Urothelium cell line (cell line): ENCODE measurements at places on chromosomes 4 and X.

DNA sequence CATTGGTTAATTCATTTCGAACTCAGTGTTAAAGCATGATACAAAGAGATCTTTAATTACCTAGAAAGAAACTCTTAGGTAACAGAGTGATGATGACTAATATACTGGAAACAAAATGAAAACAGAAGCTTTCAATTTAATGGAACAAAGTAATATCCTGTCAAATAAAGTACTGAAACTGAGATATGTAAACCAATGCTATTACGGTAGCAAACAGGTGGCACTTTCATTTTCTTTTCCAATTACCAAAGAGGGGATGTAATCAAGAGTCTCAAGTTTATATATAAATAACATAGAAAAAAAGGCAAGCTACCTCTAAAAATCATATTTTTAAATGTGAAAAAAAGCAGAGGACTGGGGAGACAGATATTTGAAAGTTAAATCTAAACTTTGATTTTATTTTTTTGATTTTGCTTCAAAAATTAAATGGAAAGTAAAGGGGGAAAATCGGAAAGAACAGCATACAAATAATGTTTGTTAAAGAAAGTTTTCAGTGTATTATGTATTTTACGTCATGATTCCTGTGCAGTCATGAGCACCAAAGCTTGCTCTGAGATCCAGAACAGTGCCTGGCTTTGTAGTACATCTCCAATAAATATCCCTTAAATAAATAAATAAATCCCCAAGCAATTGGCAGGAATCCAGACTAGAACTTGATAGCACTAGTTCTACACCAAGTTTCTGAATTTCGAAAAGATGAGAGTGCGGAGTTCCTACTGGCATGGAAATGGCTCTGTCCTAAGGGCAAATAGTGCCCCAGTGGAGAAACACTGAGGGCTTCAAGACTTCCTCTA, 25.0 kb upstream of the RAPGEF2 start:
- peak; percentile 17 for DNase-seq

- DNase-seq = peak; percentile 37
These were observed 223.1 kb upstream of the FAT1 start for GRCh38 chr4:186946682-186947294.

DNA sequence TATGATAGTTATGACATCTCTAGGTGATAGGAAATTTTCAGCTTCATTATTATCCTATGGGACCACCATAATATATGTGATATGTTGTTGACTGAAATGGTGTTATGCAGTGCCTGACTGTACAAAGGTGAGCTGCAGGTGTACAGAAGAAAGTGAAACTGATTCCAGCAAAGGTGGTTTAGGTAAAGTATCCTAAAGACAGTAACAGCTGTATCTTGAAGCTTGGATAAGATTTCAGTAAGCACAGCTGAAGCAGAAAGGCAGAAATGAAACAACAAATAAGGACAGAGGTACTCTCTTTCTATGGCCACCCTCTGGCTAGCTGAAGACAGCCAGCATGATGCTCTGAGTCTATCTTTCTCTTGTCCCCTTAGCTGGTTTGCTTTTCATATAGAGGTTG, 30.0 kb upstream of the PGK1 start:
- no peak for DNase-seq

DNA sequence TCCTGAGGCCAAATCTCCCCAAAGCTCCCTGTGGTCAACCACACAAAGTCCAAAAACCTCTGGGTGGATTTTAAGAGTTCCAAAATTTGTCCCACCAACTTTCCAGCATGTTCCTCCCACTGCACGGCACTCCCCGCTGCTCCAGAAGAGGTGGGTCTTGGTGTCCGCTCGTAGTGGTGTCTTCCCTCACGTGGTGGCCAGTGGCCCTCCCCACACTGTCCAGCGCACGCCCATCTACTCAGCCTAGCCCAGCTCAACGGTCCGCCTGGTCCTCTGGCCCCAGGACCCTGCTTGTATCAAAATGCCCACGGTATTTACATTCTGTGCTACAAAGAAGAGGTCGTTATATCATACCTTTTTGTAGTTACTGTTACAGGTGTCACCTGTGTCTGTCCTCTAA, 83.5 kb downstream of the NSUN7 start:
- no peak for DNase-seq

DNA sequence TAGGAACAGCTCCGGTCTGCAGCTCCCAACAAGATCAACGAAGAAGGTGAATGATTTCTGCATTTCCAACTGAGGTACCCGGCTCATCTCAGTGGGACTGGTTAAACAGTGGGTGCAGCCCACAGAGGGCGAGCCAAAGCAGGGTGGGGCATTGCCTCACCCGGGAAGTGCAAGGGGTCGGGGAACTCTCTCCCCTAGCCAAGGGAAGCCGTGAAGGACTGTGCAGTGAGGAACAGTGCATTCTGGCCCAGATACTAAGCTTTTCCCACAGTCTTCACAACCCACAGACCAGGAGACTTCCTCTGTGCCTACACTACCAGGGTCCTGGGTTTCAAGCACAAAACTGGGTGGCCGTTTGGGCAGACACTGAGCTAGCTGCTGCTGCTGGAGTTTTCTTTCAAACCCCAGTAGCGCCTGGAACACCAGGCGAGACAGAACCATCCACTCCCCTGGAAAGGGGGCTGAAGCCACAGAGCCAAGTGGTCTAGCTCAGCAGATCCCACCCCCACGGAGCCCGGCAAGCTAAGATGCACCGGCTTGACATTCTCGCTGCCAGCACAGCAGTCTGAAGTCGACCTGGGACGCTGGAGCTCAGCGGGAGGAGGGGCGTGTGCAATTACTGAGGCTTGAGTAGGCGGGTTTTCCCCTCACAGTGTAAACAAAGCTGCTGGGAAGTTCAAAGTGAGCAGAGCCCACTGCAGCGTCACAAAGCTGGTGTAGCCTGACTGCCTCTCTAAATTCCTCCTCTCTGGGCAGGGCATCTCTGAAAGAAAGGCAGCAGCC, 84.6 kb downstream of the THOC2 start:
- no peak for DNase-seq

DNA sequence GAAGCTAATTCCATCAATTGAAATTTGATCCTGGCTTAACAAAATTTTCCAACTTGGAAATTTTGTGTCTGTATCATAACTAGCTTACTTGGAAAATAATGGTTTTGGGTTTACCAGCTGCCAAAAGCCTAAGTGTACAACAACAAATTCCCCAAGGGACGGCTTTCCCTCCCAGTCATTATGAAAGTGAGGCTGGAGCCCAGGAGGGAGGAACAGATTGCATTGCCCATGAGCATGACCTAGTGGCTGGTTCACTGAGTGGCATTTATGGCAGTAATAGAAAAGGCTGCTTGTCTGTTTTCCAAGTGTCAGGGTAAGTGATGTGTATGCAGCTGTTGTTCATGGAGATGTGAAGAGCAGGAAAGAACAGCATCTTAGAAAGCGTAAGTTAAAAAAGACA, 70.8 kb upstream of the HHIP start:
- no peak for DNase-seq

- no peak for DNase-seq
These were observed 225.8 kb upstream of the TEX13C start for GRCh38 chrX:125093852-125094251.

DNA sequence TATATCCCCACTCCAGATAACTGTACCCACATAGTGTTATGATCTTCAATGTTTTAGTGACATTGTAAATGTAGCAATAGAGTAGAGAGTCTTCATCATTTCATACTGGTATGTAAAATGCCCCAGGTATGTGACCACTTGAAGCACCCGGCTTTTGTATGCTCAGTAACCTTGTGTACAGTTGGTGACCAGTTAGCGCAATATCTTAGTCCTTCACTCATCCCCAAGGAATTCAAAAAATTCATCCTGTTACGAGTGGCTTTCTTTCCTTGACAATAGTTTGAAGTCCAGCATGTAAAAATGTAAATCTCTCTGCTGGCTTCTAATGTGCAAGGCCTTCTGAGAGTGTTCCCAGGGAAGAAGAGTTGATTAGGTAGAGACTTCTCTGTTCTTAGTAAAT, 145.6 kb downstream of the ARX start:
- peak; percentile 3 for DNase-seq

DNA sequence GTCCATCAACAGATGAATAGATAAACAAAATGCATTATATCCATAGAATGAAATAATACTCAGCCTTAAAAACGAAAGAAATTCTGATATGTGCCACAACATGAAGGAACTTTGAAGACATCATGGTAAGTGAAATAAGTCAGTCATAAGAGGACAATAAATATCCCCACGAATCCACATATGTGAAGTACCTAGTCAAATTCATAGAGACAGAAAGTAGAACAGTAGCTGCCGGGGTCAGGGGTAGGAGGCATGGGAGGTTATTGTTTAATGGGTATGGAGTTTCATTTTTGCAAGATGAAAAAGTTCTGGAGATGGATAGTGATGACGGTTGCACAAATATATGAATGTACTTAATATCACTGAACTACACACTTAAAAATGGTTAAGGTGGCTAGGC, 151.6 kb upstream of the MAP3K15 start:
- DNase-seq = no peak

DNA sequence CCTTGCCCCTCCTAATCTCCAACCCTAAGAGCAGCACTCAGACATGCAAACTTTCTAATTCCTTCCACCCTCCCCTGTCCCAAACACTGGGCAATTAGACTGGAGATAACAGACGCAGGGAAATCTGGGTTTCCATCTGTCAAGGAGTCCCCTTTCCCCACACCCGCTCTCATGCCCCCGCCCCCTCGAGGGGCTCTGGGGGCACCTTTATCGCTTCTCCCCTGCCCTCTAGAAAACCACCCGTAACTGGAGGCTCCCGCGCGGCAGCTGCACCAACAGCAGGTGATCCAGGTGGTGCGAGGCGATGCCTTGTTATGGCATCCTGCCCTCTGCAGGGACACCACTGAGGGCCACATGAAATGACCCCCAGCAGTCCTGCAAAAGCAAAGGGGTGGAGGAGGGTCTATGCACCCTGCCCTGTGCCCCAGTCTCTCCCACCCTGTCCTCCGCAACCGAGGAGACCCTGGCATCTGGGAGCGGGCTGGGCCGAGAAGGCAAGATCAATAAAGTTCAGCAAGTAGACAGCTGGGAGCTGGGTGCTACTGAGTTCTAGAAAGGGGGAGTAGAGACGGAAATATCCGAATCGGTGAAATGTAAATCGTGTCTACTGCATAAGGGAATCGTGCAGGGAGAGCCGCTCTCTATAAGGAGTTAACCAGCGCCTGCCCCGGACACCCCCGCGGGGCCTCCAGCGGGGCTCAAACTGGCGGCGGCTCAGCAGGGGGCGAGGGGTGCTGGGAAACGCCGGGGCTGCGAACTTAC, 1.6 kb downstream of the KCTD8 start:
- peak; percentile 10 for DNase-seq
